Activated naive CD4-positive, alpha-beta T cell (primary cell): ENCODE measurements at places on chromosomes 11 and 22.

DNA sequence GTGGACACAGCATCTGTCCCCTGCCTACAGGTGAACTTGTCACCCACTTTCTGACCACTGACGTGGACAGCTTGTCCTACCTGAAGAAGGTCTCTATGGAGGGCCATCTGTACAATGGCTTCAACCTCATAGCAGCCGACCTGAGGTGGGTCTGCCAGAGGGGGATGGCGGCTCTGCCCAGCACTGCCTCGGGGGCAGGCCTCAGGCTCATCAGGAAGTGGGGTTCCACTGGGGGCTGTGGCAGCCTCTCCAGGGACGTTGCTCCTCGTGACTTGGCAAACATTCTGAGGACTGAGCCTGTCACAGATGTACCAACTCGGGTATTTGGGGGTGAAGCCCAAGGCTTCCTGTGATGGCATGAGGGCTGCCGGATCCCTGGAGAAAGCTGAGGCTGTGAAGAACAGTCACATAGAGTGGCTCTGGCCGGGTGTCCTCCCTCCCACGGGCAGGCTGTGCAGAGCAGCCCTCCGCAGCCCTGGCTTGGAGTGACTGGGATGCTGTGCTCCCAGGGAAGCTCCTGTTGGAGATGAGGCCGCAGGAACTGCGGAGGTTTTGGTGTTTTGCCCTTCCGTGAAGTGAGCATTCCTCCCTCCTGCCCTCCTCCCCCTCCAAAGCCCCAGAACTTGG lies 26.5 kb upstream of the DGCR8 start:
- DNase-seq = no peak

GRCh38 chr11:95359756-95360155 lies 128.8 kb upstream of the SESN3 start:
- DNase-seq = no peak

DNA sequence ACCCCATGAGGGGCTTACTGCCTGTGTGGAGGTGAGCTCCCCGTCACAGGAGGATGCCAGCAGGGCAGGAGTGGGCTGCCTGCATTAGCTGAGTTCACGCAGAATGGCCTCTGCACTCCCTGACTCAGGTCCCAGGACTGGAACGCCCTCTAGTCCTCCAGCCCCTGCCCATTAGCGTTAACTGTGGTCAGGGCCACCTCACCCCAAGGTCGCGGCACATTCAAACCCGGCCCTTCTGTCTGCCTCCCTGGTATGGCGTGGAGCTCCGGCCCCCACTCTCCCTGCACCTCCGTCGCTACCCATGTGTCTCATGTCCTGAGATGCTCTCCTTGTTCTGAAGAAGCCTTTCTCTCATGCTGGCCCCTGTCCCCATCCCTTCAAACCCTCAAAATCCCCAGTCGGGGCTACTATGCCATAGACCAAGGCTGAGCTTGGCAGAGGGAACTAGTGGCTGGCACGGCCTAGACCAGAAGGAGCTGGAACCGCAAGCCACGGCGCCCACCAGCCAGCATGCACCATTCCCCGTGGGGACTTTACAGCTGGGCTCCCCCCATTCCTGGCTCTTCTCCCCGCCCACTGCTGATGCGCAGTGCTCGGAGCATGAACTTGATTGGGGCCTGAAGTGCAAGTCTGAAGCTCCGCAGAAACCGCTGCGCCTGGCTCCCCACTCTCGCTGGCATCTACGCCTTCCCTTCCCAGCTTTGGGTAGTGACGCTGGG lies 79.5 kb upstream of the RTL6 start:
- no peak for DNase-seq

- DNase-seq = no peak
Measured at GRCh38 chr11:13685461-13686108, 17.1 kb downstream of the FAR1 start.

DNA sequence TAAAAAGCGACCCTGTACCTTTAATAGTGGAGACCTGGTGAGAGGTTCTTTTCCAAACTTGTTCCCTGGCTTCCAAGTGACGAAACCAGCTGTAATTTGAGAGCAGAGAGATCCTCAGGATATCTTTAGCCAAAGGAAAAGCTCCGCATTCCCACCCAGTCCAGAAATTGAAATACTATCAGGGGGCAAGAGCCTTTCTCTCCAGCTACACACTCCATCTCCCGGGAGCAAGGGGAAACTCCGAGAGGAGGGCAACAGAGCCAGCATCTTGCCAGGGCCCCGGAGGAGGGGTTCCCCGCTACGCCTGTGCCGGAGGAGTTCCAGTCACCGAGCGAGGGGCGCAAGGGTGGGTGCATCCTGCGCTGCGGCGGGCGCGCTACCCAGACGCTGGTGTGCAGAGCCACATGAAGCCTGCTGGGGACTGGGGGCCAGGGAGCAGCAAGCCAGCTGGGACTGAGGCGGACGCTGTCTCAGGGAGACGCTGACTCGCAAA lies at the start of gene FIBIN:
FIBIN (plus strand) TSS at position 148 of the 493 bp plus-strand sequence. CDS start 415 bp downstream, outside the sequence.
- DNase-seq = no peak
